Thoracic aorta (tissue), 2 donors: ENCODE measurements at places on chromosomes 5 and 9.

DNA sequence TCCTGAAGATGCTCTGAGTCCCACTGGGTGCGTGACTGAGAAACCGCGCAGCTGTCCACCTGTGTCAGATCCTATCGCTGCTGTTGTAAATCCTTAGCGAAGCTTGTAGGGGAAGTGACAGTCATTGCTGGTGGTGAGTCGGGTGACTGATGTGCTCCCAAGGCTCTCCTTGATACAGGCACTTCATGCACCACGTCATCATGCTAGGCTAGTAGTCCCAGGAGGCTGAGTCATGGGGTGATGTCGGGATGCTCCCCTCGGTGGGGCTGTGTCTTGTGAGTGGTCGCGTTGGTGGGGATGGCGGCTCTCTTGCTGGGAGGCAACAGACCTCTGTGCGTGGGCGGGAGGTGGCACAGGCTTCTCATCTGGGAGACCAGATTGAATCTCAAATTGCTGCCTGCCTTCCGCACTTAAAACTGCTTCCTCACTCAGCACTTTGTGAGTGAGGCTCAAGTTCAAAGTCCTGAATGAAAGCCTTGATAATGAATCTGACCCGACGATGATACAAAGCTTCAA lies 84.7 kb downstream of the CSNK1A1 start:
- DNase-seq = no peak

- no peak for DNase-seq
Observed at GRCh38 chr5:135032695-135032998, 1.4 kb downstream of the PITX1 start.

DNA sequence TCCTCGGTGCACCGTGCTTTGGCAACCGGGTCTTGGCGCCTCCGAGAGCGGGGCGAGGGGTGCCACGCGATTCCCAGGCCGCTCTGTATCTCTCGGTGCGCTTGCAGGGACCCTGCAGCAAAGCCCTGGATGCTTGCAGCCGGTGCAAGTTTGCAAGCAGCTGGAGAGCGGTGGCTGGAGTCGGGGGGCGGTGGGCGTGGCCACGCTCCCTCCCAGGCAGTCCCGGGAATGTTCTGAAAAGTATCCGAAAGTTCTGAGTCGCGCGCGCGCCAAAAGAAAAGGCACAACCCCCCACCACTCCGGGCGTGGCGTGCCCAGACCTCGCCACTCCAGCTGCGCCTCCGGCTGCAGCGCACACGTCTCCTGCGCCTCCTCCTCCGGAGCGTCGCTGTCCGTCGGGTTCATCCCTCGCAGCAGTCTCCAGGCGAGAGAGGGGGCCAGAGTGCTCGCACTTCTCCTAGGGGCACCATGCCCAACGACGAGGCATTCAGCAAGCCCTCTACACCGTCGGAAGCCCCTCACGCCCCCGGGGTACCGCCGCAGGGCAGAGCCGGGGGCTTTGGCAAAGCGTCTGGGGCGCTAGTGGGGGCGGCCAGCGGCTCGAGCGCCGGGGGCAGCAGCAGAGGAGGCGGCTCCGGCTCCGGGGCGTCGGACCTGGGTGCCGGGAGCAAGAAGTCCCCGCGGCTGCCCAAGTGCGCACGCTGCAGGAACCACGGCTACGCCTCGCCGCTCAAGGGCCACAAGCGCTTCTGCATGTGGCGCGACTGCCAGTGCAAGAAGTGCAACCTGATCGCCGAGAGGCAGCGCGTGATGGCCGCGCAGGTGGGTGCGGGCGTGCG lies at the start of gene DMRT1:
DMRT1 (plus strand) TSS at position 327 of the 839 bp plus-strand sequence; CDS start at position 469, 142 bp downstream.
- DNase-seq = no peak

- DNase-seq = no peak
Observed at GRCh38 chr9:33106827-33107621, 30.6 kb upstream of the SMU1 start.

DNA sequence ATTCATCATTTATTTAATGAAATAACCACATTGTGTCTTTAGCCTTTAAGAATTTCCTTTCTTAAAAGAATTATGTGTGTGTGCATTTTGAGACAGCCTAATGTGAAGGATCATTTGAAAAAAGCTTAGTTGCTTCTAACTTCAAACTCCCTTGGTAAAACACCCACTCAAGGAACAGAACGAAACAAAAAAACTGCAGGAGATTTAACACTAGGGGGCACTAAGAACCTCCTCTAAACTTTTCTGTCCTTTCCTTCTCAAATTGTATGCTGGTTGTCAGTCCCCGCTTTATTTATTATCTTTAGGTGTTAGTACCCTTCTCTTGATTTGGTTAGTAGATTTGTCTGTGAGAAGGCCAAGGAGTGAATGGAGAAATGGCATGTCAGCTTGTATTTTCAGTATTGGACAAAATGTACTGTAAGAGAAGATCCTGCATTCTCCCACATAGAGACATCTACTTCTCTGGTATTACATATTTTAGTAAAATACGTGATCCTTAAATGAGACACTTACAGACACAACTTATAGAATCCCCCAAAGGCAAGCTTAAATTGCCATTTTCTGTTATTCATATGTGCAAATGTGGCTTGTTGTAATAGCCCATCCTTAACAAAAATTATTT lies 229.7 kb downstream of the MRPS30 start:
- no peak for DNase-seq

DNA sequence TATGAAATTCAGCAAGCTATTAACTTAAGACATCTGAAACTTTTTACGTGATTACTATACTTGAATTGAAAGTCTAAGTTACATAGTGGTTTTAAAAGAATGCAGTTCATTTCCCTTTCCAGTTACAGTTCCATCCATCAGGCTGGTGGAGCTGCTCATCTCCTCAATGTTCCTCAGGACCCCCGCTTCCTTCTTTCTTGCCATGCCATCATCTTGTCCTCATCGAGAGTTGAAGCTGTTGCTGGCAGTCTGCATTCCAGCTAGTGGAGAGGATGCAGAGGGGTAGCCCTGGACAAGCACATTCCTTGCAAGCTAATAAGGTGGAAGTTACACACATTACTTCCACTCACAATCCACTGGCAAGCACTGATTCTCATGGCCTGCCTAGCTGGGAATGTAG lies 8.8 kb upstream of the RNF183 start:
- DNase-seq = no peak

- DNase-seq = no peak
Observed at GRCh38 chr9:136151214-136151804, 32.6 kb upstream of the TMEM250 start.

DNA sequence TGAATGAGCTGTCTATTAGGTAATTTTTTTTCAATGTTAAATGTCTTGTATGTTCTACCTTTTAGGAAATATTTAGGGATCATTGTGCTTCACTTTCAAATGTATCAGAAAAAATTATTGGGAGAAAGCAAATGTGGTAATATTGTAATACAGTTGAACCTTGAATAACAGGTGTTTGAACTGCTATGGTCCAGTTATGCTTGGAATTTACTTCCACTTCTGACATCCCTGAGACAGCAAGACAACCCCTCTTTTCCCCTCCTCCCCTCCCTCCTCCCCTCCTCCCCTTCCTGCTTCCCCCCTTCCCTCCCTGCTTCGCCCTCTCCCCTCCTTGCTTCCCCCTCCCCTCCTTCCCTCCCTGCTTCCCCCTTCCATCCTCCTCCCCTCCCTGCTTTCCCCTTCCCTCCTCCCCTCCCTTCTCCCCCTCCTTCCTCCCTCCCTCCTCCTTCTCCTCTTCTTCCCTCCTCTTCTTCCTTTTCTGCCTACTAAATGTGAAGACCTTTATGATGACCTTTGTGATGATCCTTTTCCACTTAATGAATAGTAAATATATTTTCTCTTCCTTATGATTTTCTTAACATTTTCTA lies 146.6 kb downstream of the FGF1 start:
- DNase-seq = no peak

GRCh38 chr9:124346347-124347163 lies 68.7 kb downstream of the PSMB7 start:
- no peak for DNase-seq

- no peak for DNase-seq
Observed at GRCh38 chr9:113369855-113370140, 7.0 kb downstream of the HDHD3 start.

GRCh38 chr9:135126451-135127187 lies 39.2 kb downstream of the OLFM1 start:
- DNase-seq = no peak

DNA sequence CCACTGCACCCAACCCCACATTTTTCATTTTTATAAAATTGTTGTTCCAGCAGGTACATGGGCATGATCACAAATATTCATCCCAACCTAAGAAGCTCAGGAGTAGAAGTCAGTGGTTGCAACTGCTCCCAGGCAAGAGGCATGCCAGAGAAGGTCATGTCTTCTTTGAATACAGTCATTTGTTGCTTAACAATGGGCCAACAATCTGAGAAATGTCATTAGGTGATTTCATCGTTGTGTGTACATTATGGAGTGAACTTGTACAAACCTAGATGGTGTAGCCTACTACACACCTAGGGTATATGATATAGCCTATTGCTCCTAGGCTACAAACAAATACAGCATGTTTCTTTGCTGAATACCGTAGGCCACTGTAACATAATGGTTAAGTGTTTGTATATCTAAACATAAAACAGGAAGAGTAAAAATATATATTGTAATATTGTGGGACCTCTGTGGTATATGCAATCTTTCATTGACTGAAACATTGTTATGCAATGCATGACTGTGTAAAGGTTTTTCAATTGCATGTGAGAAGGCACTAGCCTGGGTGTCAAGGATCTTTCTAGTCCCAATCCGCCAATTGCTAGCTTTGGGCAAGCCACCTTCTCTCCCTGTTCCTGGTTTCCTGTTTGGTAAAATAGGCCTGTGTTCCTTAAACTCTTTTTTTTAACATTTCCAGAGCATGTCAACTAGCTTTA lies 27.6 kb downstream of the ATP10B start:
- DNase-seq = no peak

- no peak for DNase-seq
Observed at GRCh38 chr9:21624675-21625644, 142.8 kb upstream of the IFNE start.

- DNase-seq = no peak
Observed at GRCh38 chr5:107805824-107806223, 135.1 kb upstream of the EFNA5 start.

DNA sequence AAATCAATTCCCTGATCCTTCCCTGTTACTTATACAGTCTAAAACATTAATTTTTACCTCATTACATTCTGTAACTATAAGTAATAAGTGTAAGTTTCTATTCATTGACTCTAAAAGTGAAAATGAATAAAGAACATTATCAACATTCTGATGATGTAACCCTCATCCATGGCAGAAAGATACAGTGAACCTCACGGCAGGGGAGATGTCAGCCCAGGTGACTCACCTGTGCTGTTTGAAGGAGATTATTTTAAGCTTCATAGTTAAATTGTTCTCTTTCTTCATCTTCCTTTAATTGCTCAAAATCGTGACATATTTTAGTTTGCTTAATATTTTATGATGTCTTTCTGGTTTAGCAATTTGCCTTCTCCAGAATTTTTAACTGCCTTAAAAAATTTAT lies 268.1 kb downstream of the FSTL4 start:
- DNase-seq = no peak

GRCh38 chr5:148156609-148157008 lies 11.7 kb upstream of the SPINK14 start:
- no peak for DNase-seq

- no peak for DNase-seq
Observed at GRCh38 chr5:83044926-83045325, 32.3 kb downstream of the TMEM167A start.

- no peak for DNase-seq
Observed at GRCh38 chr5:180641566-180641900, 7.9 kb downstream of the FLT4 start.

DNA sequence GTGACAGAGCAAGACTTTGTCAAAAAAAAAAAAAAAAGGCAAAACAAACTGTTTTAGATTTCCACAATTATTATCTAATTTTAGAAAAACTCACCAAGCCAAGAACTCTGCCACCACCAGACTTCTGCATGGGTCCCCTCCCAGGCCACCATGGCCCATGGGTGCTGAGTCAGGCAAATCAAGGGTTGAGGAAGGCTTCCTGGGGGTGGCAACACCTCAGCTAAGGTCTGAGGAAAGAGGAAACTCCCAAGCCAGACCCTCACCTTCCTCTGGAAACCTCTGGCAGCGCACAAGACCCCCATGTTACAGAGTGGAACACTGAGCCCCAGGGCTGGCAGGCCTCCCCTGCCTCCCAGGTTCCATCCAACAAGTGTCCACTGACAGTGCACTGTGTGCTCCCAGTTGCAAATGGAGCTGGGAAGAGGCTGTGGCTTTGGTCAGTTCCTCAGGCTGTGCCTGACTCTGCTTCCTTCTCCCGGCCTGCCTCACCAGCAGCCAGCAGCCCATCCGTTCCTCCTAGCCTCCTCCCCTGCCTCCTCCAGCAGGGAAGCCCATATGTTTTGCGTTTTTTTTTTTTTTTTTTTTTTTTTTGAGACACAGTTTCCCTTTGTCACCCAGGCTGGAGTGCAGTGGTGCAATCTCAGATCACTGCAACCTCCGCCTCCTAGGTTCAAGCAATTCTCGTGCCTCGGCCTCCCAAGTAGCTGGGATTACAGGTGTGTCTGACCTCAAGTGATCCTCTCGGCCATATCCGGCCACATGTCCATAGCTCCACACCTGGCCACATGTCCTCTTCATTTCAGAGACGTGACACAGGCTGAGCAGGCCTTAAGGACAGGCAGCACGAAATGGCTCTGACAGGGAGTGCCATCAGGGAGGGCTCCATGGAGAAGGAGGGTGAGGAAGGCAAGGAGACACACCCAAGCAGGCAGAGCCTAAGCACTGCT lies 3.5 kb upstream of the SUSD3 start:
- DNase-seq = no peak

- DNase-seq = no peak
Observed at GRCh38 chr5:180400416-180400815, 47.3 kb upstream of the GFPT2 start.

DNA sequence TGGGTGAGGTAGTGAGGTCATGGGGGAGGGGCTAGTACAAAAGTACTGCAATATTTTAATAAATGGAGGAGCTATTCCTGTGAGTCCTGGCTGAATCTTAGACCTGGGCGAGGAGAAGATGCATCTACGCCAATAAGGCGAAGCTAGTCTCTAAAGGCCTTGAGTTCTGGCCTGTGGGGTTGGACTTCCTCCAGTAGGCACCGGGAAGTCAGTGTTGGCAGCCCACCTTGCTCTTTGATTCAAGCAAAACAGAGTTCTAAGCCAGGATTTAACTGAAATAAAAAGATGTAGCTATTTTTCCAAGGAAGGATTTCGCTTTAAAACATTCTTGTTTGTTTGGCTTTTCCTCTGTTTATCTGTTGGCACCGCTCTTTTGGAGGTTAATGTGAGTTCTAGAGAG lies 244.6 kb downstream of the KIF4B start:
- DNase-seq = no peak

DNA sequence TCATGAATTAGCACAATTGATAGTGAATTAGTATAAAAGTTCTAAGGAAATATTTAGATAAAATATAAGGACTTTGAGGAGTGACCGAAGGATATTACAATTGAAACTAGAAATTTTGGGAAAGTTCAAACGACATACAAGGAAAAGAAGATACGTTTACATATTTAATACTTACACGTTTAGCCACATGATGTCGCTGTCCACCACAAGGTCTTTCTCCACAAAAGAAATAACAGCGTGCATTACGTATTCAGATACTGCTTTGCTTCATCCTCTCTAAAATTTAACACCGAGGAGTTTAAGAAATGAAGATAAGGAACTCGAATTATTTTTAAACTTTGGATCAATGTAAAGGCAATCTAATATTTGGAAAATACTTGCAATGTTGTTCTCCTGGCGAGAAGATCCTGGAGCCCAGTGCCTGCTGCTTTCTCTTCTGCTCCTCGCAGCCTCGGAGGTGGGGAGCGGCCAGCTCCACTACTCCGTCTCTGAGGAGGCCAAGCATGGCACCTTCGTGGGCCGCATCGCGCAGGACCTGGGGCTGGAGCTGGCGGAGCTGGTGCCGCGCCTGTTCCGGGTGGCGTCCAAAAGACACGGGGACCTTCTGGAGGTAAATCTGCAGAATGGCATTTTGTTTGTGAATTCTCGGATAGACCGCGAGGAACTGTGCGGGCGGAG lies at the start of gene PCDHA3:
PCDHA3 (plus strand) TSS at position 242 of the 678 bp plus-strand sequence.
- DNase-seq = no peak
